GM23248 (cell line): ENCODE measurements at places on chromosomes 11 and 22. TPM values are rescaled to one million over a fixed set of nuclear protein-coding genes. Genes with fewer than 3 reads are reported as not detected.
A peak's percentile ranks its signal among the peaks of the same experiment; 100 is the strongest.

- DNase-seq: no peak
These were observed 42.9 kb downstream of the AMPD3 start for GRCh38 chr11:10498022-10498400.

DNA sequence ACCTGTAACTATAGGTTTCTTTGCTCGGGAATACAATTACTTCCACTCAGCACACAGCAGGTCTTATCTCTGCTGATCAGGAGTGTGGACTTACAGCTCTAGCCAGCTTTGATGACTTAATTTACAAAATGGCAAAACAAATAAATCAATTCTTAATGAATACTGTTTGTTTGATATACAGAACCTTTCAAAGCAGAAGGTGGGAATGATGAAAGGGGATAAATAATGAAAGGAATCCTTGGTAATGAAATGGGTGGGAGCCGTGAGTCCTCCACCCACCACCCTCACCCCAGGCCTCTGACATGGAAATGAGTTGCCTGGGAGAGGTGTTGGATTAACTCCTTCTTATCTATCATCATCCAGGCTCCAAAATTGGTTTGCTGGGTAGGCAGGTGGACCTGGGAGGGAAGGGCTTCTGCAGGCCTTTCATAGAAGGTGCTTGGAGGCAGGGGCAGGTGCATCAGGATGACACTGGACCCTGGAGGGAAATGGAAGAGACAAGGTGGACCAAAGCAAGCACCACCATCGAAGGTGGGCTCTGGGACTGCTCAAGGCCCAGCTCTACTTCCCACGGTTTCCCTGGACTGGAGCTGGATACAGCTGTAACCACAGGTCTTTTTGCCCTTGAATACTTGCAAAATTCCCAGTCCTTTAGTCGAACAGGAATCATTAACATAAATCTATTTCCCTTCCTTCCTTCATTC lies 23.0 kb downstream of the POU2AF1 start:
- DNase-seq: no peak

DNA sequence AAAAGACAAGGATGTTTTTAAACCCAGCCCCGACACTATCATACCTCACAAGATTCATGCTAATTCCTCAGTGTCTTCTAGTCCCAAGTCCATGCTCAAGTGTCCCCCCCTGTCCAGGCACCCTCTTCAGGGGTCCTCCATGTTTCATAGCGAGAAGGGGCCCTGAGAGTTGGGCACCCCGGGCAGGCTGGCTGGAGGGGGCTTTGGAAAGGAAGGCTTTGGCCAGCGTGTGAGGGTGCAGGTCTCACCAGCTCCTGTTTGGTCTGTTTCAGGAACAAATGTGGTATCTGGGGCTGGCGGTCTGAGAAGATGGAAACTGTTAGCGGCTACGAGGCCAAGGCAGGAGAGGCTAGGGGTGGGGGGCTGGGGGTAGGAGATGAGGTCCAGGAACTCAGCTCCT lies 4.5 kb upstream of the SSH3 start:
- DNase-seq: no peak

- no peak for DNase-seq
These were observed 75.7 kb upstream of the PITPNB start for GRCh38 chr22:27994481-27995331.

DNA sequence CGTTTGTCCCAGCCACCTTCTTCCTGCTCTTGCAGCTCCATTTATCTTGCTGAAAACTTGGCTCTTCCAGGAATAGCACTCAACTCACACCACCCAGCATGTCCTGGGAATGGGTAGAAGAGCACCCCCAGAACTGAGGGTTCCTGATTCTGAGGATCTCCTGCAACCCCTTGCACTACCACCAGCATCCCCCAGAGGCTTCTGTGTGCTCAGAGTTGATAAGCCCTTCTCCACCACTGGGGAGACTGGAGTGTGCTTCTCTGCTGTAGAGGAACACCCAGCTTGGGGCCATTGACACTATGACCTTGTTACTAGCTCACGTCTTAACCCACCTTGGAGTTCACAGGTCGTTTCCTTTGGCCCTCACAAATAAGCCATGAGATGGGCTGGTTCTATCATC lies 121.0 kb downstream of the GRIK4 start:
- peak; percentile 13 for DNase-seq

C11orf42 gene
- not detected in 2 replicates for total RNA-seq

C22orf15 gene
- 0.13 TPM in 1 of 2 replicates, not detected in the other for total RNA-seq
